ENCODE measurements at places on chromosomes 6 and 20.

- no peak for DNase-seq
Observed at GRCh38 chr6:105388392-105388791, 14.5 kb downstream of the PREP start.

DNA sequence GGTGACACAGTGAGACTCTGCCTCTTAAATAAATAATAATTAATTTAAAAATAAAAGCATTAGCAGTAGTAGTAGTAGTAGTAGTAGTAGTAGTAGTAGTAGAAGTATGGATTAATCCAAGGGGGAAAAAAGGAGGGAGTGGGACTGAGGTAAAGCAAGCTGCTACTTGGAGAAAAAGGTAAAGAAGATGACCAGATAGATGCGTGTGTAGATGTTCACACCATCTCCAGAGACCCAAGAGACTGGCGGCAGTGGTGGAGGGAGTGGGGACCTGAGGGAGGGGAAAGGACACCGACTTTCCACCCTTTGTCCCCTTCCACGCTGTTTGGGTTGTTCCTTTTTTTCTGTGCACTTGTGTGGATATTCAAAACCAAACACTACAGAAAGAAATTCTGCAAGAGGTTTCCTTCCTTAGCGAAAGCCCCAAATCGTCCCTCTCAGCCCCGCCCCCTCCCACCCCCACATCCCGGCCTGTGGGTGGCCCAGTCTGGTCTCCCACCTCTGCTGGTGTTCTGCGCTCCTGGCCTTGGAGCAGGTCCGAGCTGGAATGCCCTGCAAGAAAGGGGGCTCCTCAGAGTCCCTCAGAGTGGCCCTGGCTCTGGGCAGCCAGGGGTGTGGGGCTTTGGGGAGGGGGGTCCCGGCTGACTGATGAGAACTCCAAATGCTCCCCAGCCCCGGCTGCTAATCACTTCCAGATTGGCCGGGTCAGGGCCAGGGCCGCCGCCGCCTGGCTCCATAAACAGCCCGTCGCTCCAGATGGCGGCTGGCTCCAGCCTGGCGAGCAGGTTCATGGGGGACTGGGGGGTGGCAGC lies 60.2 kb downstream of the UBE2V1 start:
- no peak for DNase-seq

- DNase-seq, result no peak
Observed at GRCh38 chr6:114195027-114195365, 147.8 kb downstream of the HS3ST5 start.

DNA sequence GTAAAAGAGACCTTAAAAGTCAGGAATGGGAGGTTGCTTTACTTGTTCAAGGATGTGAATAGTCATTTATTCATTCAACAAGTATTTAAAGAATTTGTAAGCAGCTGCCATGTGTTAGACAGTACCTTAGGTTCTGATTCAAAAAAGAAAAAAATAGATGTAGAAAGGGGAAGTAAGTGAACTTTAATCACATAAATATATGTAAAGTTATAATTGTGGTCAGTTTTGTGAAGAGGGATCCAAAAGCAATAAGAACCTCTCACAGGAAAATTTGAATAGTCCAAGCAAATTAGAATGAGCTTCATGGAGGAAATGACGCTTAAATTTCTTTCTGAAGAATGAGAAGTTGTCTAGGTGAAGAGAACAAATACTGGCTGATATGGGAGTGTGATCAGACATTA lies 596.1 kb upstream of the CITED2 start:
- DNase-seq, result no peak

GRCh38 chr6:91281901-91282300 lies 695.0 kb upstream of the MAP3K7 start:
- no peak for DNase-seq

DNA sequence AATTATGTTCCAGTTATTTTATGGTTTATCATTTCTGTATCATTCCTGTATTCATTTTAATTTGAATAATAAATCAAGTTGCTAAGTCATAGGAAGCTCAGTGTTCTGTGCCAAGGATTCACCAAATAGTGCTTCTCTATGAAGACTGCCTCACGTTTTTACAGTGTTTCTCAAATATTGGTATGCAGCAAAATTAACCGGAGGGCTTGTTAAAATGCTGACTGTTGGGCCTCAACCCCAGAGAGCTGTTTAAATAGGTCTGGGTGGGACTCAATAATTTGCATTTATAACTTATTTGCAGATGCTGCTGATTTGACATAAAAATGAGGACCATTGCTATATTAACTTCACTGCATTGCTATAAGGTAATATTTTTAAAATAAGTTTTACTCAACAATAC lies 166.7 kb downstream of the TINAG start:
- DNase-seq, result no peak

- no peak for DNase-seq
Observed at GRCh38 chr6:41370488-41371111, 35.2 kb downstream of the NCR2 start.

GRCh38 chr6:114955363-114955762 lies 612.5 kb upstream of the HS3ST5 start:
- no peak for DNase-seq

GRCh38 chr6:167122041-167122826 lies 662 bp upstream of the CCR6 start:
- no peak for DNase-seq

- no peak for DNase-seq
Observed at GRCh38 chr6:156875062-156875461, 97.9 kb downstream of the ARID1B start.

DNA sequence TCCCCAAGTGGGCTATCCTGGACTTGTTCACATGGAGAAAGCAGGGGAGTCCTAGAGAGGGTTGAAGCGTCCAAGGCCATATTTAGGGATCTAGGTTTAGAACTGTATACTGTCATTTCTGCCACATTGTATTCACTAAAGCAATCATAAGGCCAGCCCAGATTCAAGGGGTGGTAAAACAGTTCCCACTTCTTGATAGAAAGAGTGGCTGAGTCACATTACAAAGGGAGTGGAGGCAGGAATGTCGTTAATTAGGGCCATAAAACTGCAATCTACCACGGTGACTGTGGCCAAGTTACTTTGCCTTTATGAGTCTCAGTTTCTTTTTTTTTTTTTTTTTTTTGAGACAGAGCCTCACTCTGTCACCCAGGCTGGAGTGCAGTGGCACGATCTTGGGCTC lies 7.4 kb upstream of the UBR2 start:
- DNase-seq, result no peak

- DNase-seq, result no peak
Observed at GRCh38 chr20:3189561-3190131, 14.8 kb downstream of the DDRGK1 start.

DNA sequence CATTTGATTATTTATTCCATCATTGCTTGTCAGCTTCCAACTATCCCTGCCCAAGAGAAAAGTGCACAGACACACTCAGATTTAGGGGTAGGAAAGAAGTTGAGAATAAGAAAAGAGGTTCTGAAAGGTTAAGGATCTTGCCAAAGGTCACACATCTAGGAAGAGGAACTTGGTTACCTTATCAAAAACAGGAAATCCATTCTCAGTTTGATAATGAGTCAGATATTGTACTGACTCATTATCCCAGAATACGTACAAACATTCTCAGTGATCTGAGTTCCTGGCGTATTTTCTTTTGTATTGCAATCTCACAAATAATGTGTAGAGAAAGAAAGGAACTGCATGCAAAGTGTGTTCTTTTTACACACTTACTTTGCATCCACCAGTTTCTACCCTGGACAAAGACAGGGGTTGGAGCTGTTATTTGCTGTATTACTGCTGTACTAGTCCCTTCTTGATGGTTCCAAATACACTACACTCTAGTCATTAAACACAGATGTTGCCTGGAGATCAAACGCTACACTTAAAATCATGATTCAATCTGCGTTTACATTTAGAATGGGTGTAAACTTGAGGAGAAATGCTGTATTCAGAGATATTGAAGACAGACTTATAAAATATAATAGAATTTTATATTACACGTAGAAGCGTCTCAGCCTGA lies 545.7 kb downstream of the PRKN start:
- no peak for DNase-seq

GRCh38 chr6:38555606-38556005 lies 84.1 kb downstream of the BTBD9 start:
- no peak for DNase-seq

- no peak for DNase-seq
Observed at GRCh38 chr6:154830771-154831170, 97.6 kb downstream of the SCAF8 start.

DNA sequence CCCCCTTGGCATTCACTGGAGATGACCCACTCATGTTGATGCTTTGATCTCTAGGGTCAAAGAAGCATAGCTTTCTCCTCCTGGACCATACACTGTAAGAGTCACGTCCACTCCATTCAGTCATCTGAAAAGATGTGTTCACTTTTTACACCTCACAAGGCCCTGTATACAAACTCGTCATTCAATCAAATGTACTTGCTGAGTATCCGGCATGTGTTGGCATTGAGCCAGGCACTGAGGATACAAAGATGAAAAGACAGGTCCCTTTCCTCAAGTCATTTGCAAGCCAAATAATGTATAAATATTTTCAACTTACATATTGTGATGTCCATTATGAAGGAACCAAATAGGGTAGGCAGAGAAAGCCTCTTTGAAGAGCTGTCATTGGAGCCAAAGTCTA lies 32.6 kb upstream of the CSNK2A1 start:
- DNase-seq, result no peak

- no peak for DNase-seq
Observed at GRCh38 chr20:57921676-57922075, 211.9 kb upstream of the PMEPA1 start.

DNA sequence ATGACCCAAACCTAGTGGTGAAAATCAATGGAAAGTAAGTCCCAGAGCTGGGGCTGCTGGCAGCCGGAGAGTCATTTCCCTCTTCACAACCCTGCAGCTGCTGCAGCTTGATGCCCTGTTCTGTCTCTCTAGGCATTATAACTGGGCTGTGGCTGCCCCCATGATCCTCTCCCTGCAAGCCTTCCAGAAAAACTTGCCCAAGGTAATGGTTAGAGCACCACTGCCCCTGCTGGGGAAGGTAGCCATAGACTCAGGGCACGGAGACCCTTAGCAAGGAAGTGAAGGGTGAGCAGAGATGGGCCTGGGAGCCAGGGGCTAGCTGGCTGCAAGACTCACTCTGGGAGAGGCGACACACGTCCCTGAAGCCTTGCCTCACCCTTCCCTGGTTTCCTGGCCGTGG lies 12.0 kb downstream of the LPIN3 start:
- DNase-seq, result no peak

GRCh38 chr20:1943275-1944002 lies 48.2 kb downstream of the SIRPA start:
- no peak for DNase-seq

DNA sequence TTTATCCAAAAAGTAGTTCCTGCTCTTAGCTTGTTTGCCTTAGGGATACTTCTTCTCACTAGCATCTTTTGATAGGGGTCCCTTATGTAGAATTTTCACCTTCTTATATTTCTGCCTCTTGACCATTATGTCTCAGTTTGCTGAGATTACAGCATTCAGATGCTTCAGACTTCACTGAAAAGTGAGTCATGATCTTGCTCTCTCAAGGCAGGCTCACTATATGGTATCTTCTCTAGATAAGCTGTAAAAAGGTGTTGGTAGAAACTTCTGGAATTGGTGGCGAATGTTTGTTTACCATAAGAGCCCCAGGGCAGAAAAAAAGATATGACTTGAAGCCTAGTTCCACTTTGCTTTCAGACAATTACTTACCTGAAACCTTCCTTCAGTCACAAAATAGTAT lies 19.7 kb downstream of the GTPBP2 start:
- DNase-seq, result no peak

DNA sequence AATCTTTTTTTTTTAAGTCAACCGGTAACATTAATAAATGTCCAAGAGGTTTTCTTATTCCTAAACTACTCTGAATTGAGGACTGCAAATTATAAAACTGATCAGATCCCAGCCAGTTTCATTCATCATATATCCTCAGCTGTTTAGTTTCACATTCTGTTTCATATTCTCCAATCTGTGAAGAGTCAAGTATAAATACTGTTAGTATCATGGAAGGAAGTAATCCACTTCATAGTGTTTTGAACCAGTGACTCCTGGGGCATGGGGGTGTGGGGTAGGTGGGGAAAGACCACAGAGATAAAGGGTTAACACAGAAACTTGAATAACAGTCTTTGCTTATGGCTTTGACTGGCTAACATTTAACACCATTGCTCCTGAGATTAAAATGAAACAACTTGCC lies 69.9 kb downstream of the FYN start:
- DNase-seq, result no peak

GRCh38 chr20:1800180-1800579 lies 95.0 kb upstream of the SIRPA start:
- no peak for DNase-seq

DNA sequence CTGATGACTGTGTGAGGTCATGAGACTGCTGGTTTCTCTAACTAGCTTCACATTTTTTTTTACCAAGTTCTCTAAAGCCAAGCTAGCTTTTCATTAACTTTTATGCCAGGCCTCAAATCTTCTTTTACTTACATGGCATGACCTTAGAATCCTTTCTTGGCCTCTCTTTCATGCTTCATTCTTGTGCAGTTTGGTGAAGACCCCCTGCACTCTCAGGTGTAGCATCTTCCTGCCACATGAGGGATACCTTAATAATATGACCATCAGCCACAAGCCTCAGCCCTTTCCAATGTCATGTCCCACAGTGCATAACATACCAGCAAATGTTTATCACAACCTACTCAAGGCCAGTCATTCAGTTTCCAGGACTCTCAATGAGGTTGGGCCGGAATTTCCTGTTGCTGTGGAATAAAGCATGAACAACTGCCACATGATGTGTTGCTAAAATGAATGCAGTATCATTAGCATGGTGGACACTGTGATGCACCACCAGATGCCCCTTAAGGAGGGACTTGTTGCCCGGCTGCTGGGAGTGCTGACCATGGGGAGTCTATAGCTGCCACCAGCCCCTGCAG lies 72.2 kb downstream of the RIN2 start:
- no peak for DNase-seq

- no peak for DNase-seq
Observed at GRCh38 chr20:50747275-50747674, 15.9 kb downstream of the PARD6B start.

DNA sequence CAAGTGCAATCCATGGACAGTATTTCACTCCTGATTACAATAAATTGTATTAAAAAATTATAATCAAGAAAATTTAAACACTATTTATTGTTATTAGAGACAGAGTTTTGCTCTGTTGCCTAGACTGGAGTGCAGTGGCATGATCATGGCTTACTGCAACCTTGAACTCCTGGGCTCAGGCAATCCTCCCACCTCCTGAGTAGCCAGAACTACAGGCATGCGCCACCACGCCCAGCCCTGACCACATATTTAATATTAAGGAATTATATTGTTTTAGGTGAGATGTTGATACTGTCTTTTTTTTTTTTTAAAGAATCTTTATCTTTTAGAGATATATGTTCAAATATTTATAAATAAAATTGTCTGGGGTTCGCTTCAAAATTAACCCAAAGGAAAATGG lies 14.6 kb downstream of the LCA5 start:
- DNase-seq, result no peak

GRCh38 chr20:16472045-16472872 lies 101.0 kb downstream of the KIF16B start:
- DNase-seq, result no peak
